ENCODE measurements at places on chromosomes 2 and 18.

DNA sequence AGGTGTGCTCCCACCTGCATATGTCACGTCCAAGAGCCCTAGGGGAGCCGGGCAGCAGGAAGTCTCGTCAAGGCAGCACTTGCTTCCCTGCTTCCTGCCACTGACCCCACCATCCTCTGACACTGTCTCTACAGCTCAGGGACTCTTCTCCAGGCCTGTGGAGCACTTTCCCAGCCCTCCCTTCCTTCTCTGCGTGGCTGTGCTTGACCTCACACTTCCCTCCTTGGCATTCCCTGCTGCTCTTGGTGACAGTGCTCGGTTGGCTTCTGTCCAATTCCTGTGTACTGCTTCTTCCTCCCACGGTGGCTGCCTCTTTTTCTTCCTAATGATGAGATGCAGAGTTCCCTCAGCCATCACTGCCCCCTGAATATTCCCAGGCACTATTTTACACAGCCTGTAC is 2.8 kb downstream of the CIDEA start:
- no peak for DNase-seq

- no peak for DNase-seq
Measured at GRCh38 chr2:151374436-151374835, 17.0 kb downstream of the TNFAIP6 start.

GRCh38 chr18:43855376-43855775 is 578.1 kb upstream of the SYT4 start:
- DNase-seq, result no peak

DNA sequence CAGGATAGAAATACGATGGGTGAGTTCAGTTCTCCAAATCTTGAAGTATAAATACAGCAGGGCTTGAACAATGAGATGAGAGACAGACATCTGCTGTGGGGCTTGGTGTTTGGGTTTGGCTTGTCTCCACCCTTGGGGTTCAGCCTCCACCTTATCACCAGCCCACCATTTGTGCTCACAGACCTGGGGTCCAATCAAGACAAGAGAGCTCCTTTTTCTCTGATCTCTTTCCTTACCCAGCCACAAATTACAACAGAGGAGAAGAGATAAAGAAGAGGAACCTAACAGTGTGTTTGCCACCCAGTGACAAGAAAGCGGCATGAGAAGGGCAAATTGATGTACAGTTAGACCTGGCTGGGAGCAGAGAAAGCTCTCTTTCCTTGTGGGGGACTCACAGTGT is 204.5 kb upstream of the CXCR4 start:
- no peak for DNase-seq

GRCh38 chr18:77940566-77940965 is 690.9 kb downstream of the GALR1 start:
- DNase-seq, result no peak

DNA sequence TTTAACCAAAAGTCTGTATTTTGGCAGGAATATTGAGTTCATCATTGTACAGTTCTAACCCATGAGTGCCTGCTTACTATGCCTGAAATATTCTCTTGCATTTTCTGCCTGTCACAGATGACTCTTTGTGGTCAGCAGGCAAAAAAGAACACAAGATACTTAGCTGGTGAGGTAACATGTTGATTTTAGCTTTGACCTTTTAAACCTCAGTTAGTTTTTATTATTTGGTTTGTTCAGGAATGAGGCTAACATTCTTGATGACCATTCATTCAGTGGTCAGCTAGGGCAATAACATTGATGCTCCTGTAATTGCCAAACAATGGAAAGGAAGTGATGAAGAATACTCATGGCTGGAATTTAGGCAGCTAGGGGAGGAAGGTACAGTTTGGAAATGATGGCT is 491.2 kb downstream of the PIK3C3 start:
- DNase-seq, result no peak

DNA sequence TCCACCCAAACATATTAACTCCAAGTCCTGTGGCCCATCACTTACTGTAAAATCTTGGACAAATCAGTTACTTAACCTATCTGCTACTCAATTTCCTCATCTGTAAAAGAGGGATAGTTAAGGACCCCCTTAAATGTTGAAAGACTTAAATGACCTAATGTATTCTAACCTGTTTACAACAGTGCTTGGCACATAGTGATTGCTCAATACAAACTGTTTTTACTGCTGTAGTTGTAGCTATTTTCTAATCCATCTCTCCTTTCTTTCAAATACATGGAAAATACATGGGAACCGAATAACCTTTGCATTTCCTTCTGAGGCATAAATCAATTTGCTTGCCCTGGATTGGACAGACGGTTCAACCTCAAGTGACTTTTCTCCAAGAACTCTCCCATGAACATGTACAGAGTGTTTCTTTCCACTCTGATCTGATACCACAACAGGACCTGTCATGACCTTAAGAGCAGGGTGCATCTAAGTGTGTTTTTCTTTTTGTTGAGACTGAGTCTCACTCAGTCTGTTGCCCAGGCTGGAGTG is 2.7 kb downstream of the LNPK start:
- no peak for DNase-seq

GRCh38 chr18:35432565-35433001 is 55.4 kb upstream of the ZNF396 start:
- DNase-seq, result no peak

DNA sequence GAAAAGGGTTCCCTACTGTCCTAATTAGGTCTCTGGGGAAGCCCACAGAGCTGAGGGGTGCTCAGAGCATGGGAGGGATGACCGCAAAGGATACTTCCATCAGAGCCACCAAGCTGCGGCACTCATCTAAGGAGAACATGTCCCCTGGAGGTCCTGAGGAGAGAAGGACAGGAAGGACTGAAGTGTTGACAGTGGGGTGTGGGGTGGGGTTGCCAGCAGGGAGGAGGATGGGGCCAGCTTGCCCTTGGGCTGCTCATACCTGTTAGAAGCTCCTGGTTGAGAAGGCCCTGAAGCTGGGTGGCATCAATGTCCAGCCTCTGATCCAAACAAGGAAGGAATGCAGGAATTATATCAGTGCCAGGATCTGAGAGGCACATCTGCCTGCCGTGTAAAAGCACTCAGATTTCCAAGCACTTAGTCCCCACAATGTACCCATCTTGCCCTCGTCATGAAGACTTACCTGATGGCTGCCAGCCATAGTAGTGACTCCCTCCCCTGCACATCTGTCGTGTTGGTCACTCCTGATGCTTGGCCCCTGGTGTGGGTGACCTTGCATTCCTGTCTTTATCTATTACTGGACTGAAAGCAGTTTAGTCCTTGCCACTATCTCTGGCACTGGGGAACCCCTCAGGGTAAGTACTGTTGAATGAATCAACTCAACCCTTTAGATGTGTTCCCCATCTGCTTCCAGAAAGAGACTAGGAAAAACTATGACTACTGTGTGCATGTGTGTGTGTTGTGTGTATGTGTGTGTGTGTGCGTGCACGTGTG is 68.9 kb downstream of the CAPN13 start:
- no peak for DNase-seq

DNA sequence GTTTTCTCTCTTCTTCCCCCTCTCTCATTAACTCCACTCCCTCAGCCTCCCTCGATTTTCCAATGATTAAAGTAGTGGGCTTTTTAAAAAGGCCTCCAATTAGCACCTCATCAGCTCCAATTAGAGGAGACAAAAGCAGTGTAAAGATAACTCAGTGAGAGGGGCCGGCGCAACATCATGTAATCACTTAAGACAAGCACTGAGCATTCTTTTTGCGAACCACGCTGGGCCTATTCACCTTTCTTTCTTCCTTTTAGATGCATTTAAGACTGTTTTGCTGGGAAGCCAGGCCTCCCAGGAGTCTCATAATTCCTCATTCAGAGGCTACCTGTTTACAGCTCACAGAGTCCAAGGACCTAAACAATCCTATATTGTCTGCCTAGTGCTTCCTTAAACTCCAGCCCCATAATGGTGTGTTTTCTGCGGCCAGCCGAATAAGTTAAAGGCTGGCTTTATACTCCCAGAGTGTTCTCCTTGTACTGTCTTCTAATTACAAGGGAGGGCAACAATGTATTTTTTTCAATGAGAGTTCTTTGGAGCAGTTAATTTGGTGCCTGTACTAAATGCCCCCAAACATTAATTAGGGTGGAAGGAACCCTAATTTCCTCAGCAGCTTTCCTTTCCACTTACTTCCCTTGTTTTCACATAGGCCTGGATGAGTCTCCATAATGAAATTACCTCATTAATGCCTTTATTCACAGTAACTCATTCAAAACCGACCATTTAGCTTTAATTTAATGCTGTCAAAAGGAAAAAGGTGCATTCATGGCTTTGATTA is 28.0 kb upstream of the LMAN1 start:
- DNase-seq, result no peak

GRCh38 chr2:186925514-186925913 is 76.5 kb upstream of the ZSWIM2 start:
- DNase-seq, result no peak

DNA sequence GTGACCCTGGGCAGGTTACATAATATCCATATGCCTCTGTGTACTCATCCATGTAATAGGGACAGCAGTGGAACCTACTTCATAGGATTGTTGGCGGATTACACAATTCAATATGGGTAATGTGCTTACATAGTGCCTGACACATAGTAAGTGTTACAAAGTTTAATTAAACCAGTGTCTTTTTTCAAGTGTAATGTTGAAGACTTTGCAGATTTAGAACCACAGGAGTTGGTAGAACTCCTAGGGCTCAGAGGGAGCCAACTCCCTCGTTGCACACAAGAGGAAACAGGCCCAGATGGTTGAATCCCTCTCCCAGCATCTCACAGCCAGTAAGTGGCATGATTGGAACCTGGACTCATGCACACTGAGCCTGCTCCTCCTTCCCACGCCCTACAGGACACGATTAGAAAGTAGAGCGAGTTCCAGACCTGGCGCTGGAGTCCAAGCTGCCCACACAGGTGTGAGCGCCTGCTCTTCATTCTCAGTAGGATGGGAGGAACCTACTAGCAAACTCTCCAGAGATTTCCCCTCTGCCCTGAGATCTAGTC is 97.8 kb downstream of the VSNL1 start:
- DNase-seq, result no peak

Data from DMS153 (cell line).